ENCODE measurements at places on chromosomes 7 and 10.

- no peak for DNase-seq
Measured at GRCh38 chr7:5390918-5391317, 32.7 kb downstream of the TNRC18 start.

DNA sequence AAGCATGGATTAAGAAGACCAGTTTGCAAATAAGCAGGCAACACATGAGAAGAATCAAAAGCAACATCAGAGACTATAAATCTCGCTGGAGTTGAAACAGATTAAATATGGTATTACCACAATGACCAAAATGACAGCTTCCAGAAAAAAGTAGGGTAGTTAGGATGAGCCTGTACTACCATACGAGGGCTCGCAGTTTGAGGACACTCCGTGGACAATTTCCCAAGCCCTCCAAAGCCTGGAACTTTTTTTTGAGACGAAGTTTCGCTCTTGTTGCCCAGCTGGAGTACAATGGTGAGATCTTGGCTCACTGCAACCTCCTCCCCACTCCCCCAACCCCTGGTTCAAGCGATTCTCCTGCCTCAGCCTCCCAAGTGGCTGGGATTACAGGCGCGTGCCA, 1.0 kb downstream of the LRRC17 start:
- DNase-seq, result no peak

GRCh38 chr10:12910835-12911234, 90.7 kb downstream of the CCDC3 start:
- DNase-seq, result no peak

DNA sequence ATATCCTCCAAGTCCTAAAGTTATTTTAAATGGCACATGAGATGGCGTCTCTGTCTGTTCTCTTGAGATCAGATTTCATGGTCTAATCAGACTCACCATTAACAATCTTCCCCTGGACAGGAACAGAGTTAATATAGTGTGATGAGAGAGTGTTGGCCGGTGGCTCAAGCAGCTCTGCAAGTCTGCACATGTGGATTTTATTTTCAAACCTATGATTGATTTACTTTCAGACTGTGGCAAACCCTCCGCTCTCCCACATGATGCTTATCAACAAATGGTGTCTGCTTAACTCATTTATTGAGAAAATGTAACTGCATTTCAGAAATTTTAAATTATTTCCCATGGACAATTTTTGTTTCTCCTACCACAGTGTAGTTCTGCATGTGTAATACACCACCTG, 46.5 kb upstream of the HGF start:
- no peak for DNase-seq

DNA sequence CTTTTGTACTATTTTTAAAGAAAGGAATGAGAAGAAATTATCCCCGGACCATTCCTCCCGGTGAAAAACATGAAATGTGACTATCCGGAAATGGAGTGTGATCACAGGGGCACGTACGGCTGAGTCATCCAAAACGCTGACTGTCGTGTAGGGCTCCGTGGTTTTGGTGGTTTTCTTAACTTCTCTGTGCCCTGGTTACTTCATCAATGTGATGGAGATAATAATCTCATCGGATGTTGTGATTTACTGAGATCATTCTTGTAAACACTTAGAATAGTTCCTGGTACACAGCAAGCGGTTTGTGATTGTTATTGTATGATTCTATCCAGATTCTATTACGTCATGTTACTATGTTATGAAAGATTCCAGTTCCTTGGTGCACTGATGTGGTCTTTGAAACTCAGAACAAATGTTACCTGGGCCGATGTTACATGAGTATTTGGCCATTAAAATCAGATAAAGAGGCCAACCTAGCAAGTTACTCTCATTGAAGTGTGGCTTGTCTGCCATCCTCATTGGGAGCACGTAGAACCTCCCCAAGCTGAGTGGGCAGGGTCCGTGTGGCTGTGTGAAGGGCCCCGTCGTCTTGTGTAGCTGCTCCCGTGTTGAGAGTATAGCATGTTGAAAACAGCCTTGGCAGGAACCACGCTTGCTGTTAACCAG, 99.5 kb downstream of the CAMK1D start:
- peak; percentile 35 for DNase-seq

GRCh38 chr7:712381-713138, 13.9 kb upstream of the DNAAF5 start:
- no peak for DNase-seq

- DNase-seq, result no peak
Measured at GRCh38 chr10:86170255-86171108, 196.1 kb downstream of the GRID1 start.

DNA sequence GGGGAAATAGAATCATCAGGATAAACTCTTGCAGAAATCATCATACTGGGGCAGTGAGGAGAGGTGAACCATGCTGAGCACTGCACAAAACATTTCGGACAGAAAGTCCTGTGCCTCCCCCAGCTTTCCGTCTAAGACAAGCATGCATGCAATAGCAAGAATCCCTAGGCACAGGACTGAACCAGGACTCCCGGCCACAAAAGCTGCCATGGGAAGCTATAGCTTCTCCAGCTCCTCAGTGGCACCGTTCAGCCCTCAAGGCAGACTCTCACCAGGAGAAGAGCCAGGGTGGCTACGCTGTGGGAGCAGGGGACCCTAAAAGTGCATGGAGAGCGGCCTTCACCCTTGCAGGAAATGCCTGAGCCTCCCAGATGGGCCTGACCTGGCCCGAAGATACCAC, 70.8 kb downstream of the ASB13 start:
- DNase-seq, result no peak

- DNase-seq, result no peak
Measured at GRCh38 chr7:99123571-99124033, 20.3 kb downstream of the SMURF1 start.

DNA sequence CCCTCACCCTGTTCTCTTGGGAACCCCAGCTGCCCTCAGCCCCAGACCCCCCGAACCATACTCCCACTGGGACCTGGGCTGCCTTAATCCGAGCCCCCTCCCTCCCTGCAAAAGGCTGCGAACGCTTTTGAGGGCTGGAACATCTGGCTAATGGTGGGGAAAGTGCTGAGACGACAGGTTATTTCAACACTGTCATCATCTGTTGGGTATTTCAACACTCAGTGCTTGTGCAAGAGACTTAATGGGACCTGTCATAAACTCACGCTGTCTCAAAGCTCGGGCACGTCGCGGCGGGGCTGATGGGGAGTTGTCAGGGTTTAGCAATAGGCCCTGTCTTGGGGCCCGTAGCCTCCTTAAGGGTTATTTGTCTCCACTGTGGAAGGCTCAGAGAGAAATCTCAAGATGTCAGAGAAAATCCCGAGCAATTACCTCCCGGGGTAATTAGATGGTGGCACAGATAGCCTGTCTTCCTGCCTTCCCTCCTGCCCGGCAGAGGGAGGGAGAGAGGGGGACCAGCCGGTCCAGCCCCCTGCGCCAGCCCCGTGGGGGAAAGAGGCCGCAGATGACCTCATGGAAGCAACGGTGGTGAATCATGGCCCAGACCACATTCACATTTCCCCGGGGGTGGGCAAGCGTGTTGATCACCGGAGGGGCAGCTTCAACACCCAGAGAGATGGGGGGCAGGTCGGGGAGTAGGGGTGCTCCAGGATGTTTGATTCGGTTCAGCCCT, 88.7 kb upstream of the MYL10 start:
- no peak for DNase-seq

- DNase-seq, result no peak
Measured at GRCh38 chr7:34156336-34156735, 251.0 kb downstream of the BMPER start.

Data from HS-27A (cell line).